ENCODE measurements at places on chromosomes 2 and 18.

GRCh38 chr2:70043252-70043875, 43.9 kb upstream of the PCBP1 start:
- DNase-seq = no peak

DNA sequence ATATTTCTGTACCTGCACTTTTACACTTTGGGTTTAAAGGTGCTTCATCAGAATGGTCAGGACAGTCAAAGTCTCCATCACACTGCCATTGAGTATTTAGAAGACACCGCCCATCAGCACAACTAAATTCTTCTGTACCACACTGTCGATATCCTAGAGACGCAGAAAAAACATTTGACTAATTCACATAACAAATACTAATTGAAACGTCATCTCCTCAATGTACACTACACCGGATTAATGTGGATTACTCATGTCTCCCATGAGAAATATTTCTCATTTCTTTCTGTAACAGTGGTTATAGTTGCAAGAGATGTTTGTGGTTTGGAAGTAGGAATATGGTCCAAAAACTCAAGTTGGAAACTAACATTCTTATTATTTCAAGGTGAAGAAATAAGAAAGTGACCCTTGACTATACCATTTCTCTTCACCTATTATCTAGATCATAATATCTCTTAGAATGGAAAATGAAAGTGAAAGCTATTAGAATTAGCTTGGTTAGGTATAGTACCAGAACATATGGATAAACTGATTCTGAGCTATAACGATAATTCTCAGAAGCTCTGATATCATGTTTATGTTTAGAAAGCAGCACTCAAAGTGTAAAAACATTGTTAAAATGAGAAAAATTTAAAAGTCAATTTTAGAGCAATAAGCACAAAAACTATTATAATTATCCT, 1627.7 kb downstream of the LRP1B start:
- no peak for DNase-seq

GRCh38 chr2:24926602-24927252, 6.7 kb upstream of the ADCY3 start:
- no peak for DNase-seq

DNA sequence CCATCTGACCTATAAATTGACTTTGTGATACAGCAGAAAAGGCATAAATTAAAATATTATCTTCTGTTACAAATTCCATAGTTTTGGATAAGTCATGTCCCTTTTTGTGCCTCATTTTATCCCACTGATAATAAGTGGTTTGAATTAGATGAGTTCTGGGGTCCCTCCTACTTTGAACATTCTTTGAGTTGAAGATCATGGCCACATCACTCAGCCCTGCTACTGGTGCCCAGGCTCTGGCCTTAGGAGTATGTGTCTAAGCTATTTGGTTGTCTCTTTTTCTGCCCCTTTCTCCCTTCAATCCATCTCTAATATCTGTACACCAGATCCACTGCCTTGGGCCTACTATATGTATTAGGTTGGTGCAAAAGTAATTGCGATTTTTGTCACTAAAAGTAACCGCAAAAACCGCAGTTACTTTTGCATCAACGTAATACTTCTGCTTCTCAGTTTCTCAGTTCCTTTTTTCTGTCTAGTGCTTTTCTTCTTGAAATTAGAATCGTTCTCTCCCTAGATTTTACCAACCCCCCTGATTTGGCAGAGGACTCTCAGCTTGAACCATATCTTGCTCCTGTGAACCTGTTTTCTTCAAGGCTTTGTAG, 362.5 kb upstream of the TNP1 start:
- no peak for DNase-seq

- DNase-seq = no peak
These were observed 10.2 kb downstream of the IAH1 start for GRCh38 chr2:9484533-9484932.

DNA sequence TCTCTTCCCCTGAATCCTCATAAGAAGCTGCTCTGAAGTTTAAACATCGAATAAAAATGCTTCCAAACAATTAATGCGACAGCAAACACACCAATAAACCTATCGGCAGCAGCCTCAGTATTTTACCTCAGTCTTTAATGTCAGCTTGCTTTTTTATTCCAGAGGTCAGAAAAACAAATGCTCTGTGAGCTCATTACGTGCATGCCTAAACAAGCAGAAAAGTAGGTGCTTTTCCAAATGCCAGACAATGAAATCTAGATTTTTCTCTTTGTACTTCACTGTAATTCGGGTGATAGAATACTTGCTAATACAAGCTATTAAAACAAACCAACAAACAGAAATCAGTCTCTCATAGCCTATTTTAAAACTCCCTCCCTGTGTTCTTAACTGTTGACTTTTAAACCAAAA, 381.5 kb downstream of the NRXN1 start:
- DNase-seq = no peak

- no peak for DNase-seq
These were observed 18.6 kb upstream of the IL18R1 start for GRCh38 chr2:102337012-102337411.

GRCh38 chr2:157413326-157414035, 30.4 kb downstream of the CYTIP start:
- no peak for DNase-seq

DNA sequence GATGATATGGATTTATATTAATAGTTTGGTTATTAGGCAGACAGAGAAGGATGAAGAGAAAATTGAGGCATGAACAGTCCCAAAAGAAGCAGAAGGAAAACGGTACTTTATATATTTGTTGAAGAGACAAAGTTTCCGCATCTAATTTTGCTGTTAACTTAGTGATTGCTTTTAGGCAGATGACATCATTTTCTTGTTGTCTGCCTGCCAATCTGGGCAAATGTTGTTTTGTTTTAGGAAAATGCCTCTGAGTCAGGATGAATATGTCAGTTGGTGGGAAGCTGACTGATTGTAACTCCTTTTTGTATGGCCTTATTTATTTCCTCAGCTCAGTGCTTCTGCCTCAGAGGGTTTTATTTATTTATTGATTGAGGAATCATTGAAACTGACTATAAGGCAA, 52.5 kb upstream of the CAVIN2 start:
- DNase-seq = no peak

GRCh38 chr2:205002390-205002789, 457.1 kb downstream of the PARD3B start:
- DNase-seq = no peak

GRCh38 chr2:241242306-241242705, 53.8 kb downstream of the ANO7 start:
- DNase-seq = no peak

DNA sequence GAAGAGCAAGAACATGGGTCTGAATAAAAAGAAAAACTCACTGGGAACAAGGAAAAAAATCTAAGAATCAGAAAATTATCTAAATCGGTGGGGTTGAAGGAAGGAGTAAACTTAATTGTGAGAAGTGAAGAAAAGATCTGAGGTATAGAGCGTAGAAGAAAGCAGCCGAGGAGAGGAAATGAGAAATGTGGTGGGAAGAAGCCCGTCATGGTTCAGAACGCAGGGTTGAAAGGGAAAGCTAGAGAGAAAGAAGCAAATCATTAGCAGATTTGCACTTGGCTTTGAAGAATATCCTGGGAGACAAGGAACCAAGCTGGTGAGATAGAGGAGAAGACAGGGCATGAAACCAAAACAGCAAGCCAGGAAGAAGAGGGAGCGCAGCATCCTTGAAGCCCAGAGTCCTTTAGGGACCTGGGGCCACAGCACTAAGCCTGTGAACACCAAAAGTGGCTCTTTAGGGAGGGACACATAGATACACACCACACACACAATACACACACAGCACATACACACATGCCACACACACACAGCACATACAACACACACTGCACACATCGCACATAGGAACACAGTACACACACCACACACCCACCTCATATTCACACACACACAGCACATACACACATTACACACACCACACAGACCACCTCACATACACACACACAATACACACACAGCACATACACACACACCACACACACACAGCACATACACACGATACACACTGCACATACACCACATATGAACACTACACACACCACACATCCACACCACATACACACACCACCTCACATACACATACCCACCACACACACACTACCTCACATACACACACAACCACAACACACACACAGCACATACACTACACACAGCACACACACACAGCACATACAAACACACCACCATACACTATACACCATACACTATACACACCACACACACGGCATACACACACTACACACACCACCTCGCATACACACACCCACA, 274.6 kb downstream of the ETAA1 start:
- DNase-seq = no peak
